CD8-positive, alpha-beta T cell (primary cell): ENCODE measurements at places on chromosomes 12 and 14.
A peak's percentile ranks its signal among the peaks of the same experiment; 100 is the strongest.

- no peak for DNase-seq
Observed at GRCh38 chr14:67722293-67722692, 20.6 kb downstream of the RDH12 start.

- DNase-seq = peak; percentile 67
Observed at GRCh38 chr14:68781161-68782021, 11.5 kb downstream of the ZFP36L1 start.

GRCh38 chr14:105902131-105902898 lies 375.9 kb downstream of the TMEM121 start:
- DNase-seq = no peak

DNA sequence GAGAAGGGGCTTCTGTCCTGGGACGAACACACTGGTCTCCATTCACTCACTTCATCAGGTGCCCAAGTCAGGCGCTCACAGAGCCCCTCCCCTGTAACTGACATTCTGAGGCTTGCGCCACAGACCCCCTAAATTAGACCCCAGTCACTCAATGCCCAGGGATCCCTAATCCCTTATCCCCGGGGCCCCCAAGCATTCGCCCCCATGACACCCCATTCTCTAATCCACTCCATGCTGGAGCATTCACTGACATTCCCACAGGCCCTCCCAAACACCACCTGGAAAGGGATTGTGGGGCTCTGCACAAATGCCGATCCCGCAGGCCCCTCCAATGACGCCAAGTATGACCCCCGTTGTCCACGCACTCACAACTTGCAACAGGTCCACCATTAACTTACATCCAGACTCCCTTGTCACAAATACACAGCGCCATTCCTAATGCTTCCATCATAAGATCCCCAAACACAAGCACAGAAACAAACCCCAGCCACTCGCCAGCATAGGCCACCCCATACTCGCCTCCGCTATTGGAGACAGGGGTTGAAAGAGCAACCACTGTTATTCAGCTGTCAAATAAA lies 1.5 kb downstream of the ZNF605 start:
- DNase-seq = no peak

DNA sequence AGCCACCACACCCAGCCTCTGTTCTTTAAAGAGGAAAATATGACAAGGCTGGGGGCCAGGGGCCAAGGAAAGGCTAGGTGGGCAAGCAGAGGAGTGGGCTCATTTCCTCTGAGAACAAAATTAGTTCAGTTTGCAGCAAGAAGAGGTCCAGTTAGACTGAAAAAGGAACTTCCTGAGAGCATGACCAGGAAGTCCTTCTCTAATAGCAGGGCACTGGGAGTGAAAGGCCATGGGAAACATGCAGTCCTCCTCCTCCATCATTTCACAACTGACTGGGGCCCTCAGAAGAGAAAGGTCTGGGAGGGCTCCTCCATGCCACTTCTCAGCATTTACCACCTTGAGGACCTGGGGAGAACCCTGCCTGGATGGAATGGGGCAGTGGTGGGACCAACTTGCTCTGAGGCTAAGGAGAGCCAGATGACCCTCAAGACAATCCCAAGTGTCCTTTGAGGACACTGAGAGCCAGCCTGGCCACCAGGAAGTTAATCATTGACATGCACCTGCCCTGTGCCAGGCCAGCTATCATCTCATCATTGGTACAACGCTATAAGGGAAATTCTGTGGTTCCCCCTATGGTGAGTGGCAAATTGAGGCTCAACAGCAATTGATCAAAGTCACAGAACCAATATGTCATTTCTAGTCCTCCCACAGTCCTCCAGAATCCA lies 2.0 kb downstream of the AQP2 start:
- no peak for DNase-seq

DNA sequence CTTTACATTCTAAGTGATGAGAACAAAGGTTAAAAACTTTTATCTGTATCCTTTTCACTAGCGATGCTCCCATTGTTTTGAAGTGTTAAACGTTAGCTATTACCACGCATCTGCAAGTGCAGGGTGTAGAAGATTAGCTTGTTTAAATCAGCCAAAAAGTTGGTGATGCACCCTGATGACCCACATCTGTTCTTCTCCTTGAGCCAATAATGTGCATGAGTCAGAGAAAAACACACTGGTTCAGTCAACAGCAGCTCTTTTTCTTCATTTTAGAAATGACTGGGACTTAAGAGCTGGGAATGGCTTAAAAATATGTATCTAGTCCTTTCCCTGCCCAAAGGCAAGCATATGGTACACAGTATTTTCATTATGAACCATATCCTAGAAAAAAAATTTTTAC lies 323.5 kb upstream of the PDE3A start:
- no peak for DNase-seq

DNA sequence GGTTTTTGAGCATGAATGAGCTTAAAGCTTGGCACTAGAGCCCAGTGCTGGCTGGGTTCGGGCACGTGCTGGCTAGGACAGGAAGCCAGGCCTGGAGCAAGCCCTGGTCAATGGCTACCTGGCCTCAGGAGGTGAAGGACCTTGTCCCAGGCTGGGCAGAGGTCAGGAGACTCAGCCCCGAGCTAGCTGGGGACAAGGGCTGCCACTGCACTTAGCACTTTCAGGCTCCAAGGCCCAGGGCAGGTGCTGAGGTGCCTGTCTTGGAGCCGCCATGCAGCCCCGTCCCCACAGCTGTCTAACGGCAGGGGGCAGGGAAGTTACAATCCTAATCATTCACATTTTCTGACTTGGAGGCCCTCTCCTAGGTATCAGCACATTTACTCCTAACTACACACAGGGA lies 4.3 kb upstream of the AQP6 start:
- no peak for DNase-seq
